ENCODE measurements at places on chromosomes 6 and 20.

DNA sequence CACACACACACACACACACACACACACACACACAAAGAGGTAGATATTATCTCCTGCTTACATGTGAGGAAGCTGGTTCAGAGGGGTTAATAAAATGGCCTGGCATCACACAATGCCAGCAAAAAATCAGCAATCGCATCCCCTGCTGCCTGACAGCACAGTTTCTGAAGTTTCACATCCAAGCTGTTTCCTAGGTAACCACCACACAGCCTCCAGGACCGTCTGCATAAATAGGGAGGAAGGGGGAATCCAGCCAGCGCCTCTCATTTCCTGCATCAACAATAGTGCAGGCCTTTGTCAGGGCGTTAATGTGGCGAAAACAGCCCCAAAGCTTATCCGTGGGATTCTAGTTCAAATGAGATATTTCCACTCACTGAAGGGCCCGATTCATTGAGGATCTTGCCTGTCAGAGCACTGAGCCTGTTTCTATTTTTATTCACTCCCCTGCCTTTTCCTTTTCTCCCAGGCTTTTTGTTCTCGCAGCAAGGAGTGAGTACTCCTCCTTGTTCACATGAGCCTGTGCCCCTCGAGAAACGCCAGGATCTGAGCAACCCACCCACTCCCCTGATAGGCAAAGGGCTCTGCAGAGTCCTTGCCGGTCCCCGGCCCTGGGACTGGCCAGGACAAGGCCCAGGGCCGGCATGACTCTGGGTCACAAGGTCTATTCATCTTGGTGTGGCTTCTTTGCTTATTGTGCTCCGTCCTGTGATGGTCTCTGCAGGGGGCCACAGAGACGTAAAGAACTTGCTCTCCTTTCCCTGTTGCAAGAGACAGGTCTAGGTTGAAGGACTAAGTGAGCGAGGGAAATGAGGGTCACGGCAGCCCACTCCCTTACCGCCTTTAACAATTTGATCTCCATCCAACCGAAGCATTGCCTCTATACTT lies 32.7 kb downstream of the TUBB2B start:
- no peak for DNase-seq

DNA sequence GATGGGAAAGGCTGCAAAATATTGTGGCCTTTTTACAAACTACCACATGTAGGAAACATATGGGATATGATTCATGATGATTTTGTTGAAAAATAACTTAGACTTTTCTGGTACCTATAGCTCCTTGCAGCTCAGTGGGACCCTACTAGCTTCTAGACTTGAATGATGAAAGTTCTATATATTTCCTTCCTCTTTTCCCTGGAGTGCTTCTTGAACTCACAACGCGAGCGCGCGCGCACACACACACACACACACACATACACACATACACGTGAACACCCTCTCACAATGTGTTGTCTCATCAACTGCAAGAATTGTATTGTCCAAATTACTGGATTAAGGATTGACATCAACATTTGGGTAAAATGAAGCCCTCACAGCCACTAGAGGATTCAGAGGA lies 61.9 kb downstream of the TOX2 start:
- DNase-seq, result no peak

GRCh38 chr6:117706504-117706903 lies 31.2 kb downstream of the NUS1 start:
- DNase-seq, result no peak

- DNase-seq, result no peak
Measured at GRCh38 chr20:63134201-63134612, 81.7 kb downstream of the YTHDF1 start.

- DNase-seq, result no peak
Measured at GRCh38 chr6:64249115-64249514, 613.5 kb downstream of the PHF3 start.

DNA sequence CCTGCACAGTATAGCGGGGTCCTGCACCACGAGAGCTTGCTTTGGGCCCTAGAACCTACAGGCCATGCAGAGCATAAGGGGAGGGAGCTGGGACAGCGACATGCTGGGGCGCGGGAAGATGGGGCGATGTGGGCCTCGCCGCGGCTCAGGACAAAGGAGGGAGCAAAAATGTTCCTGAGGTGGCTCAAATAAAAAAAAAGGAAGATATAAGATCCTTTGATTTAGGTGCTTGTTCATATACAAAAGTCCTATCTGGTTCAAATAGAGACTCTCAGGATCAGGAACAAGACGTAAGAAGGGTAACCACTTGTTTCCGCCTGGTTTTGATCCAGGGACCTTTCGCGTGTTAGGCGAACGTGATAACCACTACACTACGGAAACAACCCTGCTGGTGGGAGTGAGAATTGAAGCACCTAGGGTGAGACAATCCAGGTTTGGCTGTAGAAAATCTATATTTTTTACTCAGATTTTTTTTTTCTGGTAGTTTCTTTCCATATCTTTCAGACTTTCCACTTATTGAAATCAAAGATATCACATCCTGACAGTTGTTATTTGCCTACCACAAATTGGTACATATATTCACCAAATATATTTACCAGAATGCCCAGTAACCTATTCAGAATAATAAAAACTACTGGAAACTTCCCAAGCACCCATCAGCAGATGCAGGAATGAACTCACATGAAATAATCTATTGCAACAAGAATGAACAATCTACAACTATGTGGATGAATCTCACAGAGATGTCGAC lies 177.9 kb upstream of the ZNF184 start:
- DNase-seq, result no peak

DNA sequence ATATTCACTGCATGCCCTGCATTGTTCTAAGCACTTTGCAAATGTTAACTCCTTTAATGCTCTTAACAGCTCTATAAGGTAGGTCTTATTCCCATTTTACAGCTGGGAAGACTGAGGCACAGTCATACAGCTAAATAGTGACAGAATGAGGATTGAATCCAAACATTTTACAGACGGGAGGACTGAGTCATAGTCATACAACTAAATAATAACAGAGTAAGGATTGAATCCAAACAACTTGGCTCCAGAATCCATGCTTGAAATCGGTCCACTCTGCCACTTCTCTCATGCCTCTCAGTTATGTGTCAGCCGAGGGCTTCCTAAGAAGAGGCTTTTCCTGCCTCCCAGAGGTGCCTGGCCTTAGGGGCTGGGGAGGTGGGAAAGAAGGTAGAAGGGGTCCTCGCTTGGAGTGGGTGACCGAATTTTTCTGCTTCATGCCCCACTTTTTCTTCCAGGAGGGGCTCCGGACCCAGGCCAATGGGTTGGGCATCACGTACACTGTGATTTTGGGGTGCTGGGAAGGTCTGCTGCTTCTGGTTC lies 137.4 kb upstream of the RNF24 start:
- no peak for DNase-seq

- no peak for DNase-seq
Measured at GRCh38 chr6:74715355-74716085, 490.3 kb downstream of the COL12A1 start.

GRCh38 chr6:3902871-3903648 lies 53.9 kb downstream of the FAM50B start:
- DNase-seq, result no peak

DNA sequence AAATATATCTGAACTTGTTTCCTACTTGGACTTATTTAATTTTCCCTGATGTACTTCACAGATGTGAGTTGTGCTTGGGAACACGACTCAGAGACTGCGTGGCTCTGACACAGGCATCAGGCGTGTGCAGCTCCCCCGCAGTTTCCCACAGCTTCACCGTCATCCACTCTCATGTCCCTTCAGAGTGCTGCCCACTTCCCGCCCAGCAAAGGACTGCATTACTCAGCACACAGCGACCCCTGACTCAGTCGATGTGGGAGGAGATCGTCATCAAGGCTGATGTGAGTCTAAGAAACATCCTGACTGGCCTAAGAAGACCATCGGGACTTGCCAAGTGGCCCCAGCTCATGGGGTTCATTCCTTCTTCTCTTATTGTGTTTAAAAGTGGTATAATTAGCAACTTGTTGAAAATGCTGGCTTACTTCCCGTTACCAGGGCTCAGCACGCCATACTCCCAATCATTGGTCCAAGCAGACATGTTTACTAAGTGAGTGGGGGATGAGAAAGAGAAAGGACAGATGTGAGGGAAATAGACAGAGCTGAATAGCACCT lies 539.4 kb upstream of the JARID2 start:
- no peak for DNase-seq

- no peak for DNase-seq
Measured at GRCh38 chr6:10310330-10310653, 104.6 kb downstream of the TFAP2A start.

GRCh38 chr6:89270951-89271721 lies 44.0 kb downstream of the GABRR2 start:
- no peak for DNase-seq

DNA sequence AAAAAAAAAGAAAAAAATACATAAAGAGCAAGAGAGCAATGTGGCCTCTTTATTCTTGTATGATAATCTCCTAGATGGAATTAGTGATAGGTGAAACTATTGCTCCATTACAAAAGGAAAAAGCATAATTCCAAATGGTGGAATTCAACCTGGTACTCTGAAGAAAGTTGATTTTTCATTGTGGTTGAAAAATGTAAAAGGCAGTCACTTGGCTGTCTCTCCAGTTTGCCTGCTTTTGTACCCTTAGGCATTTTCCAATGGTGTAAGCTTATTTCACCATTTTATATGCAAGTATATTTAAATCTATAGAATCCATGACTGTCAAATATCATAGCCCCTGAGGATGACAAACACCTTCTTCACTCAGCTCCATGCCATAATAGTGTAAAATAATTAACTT lies 38.8 kb upstream of the PKHD1 start:
- DNase-seq, result no peak

DNA sequence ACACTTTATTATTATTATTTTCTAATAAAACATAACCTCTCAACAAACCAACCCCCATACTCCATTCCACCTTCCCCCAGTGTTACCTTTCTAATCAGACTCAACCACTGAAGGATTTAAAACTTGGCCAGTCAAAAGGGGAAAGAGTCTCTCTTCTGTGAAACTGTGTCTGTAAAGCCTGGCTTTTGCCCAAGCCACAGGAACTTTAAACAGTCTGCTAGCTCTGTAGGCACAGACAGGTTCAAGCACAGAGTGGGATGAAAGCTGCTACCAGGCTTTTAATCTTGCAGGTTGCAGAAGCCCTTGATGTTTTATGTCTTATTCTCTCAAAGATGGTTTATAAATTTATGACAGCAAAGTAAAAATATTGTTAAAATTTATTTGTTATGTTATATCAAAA lies 585.7 kb downstream of the TENT5A start:
- DNase-seq, result no peak

All from CD4-positive, alpha-beta T cell treated with Interferon alpha-2 for 1 hour (primary cell).